Hippocampal formation (tissue), 2 donors: ENCODE measurements at places on chromosomes 12 and 14.
A peak's percentile ranks its signal among the peaks of the same experiment; 100 is the strongest.

GRCh38 chr12:1862973-1863372 lies 42.6 kb downstream of the LRTM2 start:
- no peak for DNase-seq

DNA sequence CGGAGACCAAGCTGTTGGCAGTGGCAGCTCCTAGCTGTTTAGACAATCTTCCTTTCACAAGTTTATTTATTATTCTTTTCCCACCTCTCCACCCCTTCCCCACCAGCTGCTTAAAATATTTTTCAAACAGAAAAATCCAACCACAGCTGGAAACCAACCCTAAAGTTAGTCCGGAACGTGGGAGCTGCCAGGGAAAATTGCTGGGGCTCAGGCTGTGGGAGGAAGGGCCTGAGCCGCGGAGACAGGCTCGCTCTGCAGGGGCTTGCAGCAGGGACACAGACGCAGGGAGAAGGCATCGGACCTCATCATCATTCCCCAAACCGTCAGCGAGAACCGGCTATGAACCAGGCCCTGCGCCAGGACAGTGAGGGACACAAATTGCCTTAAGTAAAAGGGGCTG lies 16.1 kb upstream of the TMEM106C start:
- no peak for DNase-seq

DNA sequence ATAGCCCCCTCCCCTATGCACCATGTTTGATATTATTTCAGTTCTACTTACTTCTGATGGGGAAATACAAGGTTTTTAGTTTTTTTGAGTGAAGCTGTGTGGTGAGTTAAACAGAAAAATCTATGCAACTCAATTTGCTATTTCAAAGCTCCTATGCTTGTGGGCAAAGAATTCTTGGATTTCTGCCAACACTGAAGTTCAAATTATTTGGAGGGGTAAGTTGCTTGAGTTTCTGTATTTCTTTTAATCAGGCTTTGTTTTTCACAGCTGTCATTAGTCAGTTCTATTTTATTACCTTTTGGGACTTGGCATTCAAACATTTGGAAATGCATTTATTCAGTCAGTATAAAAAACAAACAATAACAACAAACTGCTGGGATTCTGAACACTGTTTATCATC lies 407.5 kb upstream of the MGAT4C start:
- no peak for DNase-seq

- no peak for DNase-seq
These were observed 186.5 kb downstream of the CHST11 start for GRCh38 chr12:104643093-104643818.

GRCh38 chr12:6937481-6938352 lies 5.9 kb upstream of the RNU7-1 start:
- DNase-seq: peak; percentile 96

DNA sequence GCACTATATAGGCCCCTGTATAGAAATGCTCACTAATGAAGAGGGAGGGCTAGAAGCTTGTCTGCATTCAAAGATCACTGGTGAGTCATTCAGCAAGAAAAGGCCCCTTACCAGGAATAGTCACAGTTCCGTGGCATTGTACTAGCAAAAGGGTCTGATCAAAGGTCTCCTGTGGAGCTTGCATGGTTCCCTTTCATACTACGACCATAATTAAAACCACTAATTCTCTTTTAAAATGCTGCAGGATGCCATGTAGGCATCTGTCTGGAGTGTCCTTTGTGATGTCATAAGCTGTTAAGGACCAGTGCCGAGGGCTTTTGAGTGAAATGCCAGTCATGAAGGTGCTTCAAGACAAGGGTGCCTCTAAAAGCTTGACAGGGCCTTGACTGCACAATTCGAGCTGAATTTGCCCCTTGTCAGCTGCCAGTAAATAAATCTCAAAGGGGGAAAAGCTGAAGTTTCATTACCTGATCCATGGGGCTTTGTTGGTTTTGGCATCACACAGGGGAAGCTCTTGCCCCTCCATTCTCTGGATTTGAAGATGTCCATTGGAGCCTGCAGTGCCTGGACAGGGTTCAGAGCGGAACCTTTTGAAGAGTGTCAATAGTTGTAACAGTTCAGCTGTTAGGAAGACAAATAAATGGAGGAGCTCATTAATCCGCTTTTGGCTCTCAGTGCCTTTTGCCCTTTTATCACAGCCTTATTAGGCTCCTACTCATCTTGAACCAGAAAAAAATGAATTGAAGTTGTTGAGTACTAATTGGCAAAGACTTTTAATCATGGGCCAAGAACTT lies 69.1 kb downstream of the TMEM260 start:
- DNase-seq: no peak
